ENCODE measurements at places on chromosomes 3 and 15.
A peak's percentile ranks its signal among the peaks of the same experiment; 100 is the strongest.

DNA sequence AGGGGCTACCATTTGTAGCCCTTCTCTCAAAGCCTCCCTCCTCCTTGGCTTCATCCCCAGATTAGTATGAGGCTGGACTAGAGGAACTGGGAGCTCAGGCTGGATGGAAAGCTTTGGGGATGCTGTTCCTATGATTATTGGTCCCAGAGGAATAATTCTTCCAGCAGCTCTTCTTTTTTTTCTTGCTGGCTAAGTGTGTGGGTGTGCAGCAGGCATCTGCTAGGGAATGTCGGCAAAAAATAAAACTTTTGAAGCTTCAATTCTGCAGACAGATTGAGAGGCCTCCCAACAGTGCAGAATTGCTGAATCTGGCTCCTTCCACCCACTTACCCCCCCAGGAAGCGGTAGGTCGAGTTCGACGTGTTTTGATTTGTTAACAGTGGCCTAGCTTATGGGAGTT lies 138.5 kb upstream of the ANKRD28 start:
- DNase-seq: no peak

- DNase-seq: no peak
Measured at GRCh38 chr15:54082836-54083492, 104.7 kb downstream of the UNC13C start.

GRCh38 chr3:116179091-116179490 lies 266.2 kb downstream of the LSAMP start:
- DNase-seq: no peak

DNA sequence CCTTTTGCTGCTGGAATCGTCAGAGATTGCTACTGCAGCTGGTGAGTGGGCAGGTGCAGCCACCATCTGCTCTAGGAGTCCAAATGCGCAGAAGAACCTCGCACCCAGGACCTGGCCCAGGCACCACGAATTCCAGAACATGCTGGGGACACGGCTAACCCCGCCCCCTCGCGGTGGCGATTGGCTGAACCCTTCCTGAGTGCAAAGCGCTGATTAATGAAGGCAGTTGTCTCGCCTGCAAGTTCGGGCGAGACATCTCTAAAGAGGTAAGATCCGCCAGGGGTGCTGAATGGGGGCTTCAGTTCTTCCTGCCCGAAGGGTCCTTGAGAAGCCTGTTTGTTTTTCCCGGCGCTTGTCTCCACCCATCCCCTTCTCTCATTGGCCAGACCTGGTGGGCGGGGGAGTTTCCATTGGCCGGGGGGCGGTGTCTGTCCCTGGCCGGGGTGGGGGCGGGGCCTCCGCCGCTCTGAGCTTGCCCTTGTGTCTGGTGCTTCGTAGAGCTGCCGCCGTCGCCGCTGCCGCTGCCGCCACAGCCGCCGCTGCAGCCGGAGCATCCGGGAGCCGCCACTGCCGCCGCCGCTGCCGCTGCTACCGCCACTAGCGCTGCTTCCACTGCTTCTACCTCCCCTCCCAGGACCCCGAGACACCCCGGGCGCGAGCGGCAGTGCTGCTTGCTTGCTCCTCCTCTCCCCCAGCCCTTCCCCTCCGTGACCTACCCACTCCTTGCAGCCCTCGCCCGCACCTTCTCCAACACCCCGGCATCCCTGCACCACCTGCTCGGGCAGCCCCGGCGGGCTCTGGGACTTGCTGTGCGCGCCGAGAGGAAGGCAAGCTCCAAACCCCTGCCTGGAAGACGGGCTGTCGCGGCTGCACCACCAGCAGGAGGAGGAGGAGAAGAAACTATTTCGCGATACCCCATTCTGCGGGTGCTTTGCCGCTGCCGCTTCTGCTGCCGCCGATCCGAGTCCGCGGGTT lies at the start of gene CADM2:
Gene CADM2, plus strand, starts transcription at position 495 of the 975 bp plus-strand sequence.
- peak; percentile 25 for DNase-seq

DNA sequence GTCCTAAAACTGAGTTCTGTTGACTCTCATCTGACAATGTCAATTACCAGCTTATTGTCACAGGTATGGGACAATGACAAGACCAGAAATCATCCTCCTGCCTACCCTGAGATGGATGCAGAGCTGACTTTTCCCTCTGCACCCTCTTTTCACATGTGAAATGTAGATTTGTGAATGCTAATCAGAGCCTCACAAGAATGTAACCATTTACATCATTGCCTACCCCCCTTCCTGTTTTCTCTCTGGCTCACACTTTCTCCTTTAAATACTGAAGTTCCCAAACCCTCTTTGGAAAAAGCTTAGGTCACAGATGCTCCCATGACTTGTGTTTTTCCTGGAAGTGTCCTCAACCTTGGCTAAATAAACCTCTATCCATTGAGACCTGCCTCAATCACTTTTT lies 228.2 kb downstream of the MYRIP start:
- no peak for DNase-seq

DNA sequence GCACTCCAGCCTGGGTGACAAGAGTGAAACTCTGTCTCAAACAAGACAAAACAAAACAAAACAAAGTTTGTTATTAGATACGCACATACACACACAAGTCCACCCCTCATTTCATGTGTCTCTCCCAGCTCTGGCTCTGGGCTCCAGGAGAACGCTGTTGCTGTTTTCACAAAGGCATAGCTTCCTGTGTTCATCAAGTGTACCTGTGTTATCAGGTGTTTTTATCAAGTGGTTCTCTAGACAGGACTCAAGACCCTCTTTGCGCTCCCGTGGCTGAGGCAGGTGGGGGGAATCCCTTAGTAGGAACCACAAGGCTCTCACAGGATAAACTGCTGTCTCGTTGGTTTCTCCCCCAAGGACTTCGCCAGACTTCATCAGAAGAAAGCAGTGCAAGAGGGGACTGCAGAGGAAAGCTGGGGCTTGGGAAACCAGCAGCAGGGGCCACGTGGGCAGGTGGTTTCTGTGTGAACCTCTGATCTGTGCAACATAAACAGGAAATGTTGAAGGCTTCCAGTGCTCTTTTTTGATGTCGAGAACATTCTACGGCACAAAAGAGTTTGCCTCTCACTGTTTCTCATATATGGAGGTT lies 6.9 kb upstream of the PPP1R2 start:
- DNase-seq: peak; percentile 46

DNA sequence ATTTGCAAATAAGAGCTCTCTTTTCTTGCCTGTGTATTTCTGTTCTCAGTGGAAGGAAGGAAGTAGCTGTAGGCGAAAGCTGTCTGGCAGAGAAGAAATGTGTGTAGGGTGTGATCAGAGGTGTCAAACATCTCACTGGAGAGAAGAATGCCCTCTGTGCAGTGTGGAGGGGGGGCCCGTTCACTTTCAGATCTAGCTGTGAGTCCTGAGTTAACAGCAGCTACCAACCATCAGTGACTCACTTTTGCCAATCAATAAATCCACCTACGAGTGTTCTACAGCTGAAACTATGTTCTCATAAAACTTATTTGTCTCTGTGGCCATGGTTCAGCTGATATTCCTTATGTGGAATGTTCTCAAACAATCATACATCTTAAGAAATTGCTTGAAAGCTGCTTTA lies 103.7 kb downstream of the FRMD4B start:
- DNase-seq: peak; percentile 17

GRCh38 chr3:14957153-14957552 lies 9.8 kb downstream of the NR2C2 start:
- no peak for DNase-seq

- no peak for DNase-seq
Measured at GRCh38 chr3:168497183-168497582, 401.5 kb upstream of the GOLIM4 start.

GRCh38 chr3:197599089-197599765 lies 43.5 kb upstream of the BDH1 start:
- DNase-seq: peak; percentile 57

DNA sequence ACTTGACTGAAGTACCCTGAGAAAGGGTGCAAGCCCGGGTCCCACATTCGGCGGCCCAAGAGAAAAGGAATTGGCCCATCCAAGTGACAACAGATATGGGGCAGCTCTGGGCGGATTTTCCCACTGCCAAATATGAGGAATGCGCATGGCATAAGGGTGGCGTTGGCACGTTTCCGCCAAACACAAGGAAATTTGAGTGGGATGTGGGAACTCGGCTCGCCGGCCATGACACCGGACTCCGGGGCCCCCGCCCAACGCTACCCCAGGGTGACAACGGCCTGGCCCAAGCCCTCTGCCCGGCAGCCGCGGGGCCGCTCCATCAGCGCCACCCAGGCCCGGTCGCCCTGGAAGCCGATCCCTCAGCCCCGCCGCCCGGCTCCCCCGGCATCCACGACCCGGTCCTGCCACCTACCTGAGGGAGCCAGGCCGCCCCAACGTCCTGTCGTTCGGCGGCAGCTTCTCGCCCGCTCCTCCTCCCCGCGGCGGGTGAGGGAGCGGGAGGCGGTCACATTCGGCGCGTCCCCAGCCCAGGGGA lies 449 bp downstream of the RAF1 start:
- DNase-seq: peak; percentile 2
